ENCODE measurements at places on chromosomes 11 and 22.

GRCh38 chr11:111417011-111417765 is 38.1 kb upstream of the POU2AF1 start:
- no peak for DNase-seq

DNA sequence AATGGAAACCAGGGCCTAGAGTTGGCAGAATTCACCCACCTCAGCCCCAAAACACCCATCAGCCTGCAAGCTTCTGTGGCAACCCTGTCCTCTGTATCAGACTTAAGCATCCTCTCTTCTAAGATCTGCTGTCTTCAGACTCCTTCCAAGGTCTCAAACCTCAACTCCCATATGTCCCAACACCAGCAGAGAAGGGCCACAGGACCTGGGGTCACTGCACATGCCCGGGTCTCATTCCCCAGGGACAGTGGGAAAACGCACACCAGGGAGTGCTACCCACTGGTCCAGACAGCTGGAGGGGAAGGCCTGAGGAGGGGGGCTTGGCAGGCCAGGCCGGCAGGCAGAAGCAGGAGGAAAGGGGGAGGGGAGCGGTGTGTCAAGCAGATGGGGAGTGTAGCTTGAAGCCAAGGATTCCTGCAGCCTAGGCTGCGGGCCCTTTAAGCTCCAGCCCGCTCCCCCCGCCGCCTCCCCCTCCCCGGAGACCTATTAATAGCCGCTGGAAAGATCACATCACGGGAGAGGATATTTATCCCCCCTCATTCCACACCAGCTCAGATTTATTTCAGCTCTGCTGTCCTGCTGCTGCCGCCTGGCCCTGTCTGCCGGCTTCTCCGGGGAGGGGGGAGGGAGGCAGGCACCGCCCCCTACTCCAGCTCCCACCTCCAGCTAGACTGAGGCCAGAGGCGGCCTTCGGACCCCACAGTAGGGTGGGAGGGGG is 16.7 kb downstream of the BCL9L start:
- DNase-seq: no peak

GRCh38 chr11:26963764-26964163 is 30.1 kb upstream of the FIBIN start:
- no peak for DNase-seq

- no peak for DNase-seq
Observed at GRCh38 chr22:22229683-22230420, 14.7 kb upstream of the VPREB1 start.

DNA sequence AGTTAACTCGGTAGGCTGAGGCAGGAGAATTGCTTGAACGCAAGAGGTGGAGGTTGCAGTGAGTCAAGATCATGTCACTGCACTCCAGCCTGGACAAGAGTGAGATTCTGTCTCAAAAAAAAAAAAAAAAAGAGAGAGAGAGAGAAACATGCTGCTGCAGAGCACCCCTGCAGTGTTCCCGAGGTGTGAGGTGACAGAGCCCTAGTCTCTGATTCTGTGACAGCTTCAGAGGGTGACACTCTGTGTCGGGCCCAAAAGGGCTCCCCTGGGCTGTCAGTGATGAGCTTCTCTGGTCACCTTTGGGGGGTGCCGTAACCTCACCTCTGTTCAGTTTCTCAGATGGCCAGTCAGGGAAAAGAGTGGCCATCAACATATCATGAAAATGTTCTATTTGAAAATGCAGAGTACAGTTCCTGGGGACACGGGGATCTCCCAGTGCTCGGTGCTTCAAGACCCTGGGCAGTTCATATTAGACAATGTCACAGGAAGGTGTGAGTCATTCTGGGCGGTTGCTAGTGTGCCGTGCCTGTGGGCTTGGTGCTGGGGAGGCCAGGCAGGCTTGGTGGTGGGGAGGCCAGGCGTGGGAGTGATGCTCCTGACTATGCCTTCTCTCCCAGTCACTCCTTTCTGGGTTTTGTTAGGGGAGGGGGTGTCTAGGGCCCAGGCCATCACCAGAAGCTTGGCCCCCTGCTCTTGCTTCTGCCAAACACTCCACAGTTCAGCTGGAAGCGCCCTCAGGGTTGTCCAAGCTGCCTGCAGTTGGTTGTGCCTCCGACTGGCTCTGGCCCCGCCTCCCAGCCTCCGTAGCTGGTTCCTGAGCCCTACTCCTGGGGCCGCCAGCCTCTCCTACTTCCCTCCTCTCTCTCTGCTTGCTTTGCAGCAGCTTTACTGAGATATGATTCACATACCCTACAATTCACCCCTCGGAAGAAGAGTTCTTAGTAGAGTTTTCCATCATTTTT is 52.5 kb upstream of the CLDN5 start:
- peak; percentile 9 for DNase-seq

DNA sequence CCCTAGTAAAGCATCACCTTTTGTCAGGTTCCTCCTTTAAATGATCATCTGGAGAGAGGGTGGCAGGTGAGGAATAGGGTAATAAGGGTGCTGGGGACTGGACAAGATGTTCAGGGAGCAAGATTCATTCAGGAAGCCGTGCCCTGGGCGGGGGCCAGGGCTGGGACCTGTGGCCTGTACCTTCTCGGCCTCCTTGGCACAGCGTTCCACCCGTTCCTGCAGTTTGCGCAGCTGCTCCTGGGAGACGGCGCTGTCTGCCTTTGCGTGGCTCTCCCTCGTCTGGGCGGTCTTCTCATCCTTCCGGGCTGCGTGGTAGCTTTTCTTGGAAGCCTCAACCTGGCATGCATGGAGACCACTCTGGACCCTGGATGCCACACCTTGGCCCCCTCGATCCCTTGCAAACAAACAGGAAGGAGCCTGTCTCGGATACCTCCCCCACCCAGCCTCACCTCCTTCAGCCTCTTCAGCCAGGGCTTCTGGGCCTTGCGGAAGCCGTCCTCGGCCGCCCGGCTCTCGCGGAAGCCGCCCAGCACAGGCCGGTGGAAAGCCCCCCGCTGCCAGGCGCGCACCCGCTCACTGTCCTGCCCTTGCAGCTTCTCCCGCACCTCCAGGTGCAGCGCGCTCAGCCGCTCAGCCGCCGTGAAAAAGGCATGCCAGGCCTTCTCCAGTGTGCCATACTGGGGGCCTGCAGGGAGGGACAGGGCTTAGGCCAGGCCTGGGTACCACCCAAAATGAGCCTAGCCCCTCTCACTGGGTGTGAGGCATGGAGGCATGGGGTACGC is 3.5 kb upstream of the ARFGAP2 start:
- no peak for DNase-seq

- no peak for DNase-seq
Observed at GRCh38 chr22:49103314-49104059, 724.2 kb downstream of the BRD1 start.

DNA sequence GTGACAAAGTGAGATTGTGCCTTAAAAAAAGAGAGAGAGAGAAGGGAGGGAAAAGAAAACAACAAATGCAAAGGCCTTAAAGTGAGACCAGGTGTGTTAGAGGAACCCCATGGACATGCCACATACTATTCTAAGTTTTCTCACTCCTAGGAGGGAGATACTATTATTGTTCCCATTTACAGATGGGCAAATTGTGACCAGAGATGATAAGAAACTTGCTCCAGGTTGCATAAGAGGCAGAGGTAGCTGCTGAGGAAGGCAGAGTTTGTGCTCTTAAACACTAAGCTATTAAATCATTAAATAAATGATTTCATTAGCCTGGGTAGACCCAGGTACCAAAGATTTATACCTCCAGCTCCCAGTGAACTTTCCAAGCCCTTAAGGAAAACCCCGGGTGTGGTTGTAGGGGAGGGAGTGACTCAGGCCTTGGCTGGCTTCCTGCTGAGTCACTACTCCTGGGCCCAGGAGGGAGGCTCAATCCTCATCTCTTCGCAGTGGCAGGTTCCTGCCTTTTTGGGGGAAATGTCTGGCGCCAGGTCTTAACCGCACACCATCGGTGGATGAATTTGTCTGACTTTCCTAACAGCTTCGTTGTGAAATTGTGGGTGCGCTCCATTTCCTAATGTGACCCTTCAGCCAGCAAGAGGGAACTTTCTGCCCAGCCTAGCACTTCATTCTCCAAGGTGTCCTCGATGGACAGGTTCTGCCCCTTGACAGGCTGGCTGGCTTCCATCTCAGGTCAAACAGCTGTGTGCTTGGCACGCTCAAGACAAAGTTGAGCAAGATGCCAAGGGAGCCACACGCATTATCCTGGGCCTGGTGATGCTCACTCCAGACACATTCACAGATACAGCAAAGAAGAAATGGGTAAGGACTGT is 33.4 kb upstream of the PTPRJ start:
- DNase-seq: no peak

- DNase-seq: no peak
Observed at GRCh38 chr11:30967579-30967978, 381.4 kb upstream of the MPPED2 start.

GRCh38 chr22:35622191-35622913 is 5.2 kb upstream of the MB start:
- no peak for DNase-seq
